ENCODE measurements at places on chromosomes 3 and 15. TPM values are rescaled to one million over a fixed set of nuclear protein-coding genes. Genes with fewer than 3 reads are reported as not detected.

DNA sequence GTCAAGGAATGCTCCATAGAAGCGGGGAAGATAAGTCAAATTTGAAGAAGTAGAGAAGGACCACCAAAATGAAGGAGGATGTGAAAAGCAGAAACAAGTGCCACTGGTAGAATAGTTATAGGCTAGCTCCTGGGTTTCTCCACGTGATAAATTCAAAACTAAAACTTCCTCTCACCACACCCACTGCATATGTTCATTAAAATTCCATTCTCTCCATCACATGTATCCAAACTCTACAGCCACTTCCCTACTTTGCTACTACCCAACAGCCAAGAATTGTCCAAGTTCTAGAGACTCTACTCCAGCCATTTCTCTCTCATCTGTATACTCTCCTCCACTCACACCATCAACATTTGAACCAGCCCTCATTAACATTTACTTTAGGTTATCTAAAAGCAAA is 60.5 kb downstream of the COL8A1 start:
- no peak for DNase-seq

GRCh38 chr15:34609102-34610057 is 25.9 kb upstream of the GOLGA8B start:
- peak; percentile 26 for DNase-seq

DNA sequence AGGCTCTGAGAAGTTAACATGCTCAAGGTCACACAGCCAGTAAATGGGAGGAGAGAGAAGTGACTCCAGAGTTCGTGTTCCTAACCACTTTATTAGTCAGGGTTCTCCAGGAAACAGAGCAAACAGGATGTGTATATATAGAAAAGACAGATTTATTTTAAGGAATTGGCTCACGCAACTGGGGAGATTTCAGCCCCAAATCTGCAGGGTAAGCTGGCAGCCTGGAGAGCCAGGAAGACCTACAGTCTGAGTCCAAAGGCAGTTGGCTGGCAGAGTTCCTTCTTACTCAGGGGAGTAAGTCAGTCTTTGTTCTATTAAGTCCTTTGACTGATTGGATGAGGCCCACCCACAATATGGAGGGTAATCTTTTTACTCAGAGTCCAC is 118.2 kb upstream of the PROK2 start:
- no peak for DNase-seq

DNA sequence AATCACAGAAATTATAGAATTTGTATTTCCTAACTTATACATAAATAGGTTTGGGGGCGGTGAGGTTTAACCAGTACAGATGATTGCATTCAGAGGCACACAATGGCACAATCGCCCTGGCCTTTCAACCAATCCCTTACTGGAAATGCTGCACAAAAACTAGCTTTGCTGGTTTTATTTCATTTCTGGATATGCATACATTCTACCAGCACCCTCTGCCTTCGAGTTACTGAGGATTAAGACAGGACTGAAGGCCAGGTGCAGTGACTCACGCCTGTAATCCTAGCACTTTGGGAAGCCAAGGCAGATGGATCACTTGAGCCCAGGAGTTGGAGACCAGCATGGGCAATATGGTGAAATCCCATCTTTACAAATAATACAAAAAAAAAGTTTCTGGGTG is 336.1 kb downstream of the ARRDC4 start:
- no peak for DNase-seq

- no peak for DNase-seq
These were observed 15.6 kb downstream of the B4GALT4 start for GRCh38 chr3:119225121-119225520.

GRCh38 chr3:60250206-60250605 is 1001.0 kb downstream of the FHIT start:
- DNase-seq: no peak

- DNase-seq: peak; percentile 41
These were observed 8.3 kb downstream of the B3GALNT1 start for GRCh38 chr3:161096771-161097367.

- DNase-seq: no peak
These were observed 16.3 kb downstream of the XXYLT1 start for GRCh38 chr3:195254454-195255175.

Gene GABRR3
- total RNA-seq: not detected

Data from activated naive CD4-positive, alpha-beta T cell treated with anti-CD3 and anti-CD28 coated beads for 36 hours (primary cell).